IgD-negative memory B cell (primary cell): ENCODE measurements at places on chromosomes 2 and 18. TPM values are rescaled to one million over a fixed set of nuclear protein-coding genes. Genes with fewer than 3 reads are reported as not detected.

NYAP2 gene
- not detected for polyA plus RNA-seq

SLC38A11 gene
- polyA plus RNA-seq = 0.60 TPM

MROH2A gene
- not detected for polyA plus RNA-seq

IHH gene
- polyA plus RNA-seq = not detected

VWC2L gene
- polyA plus RNA-seq = not detected

UPP2 gene
- polyA plus RNA-seq = not detected

LINC00305 gene
- not detected for polyA plus RNA-seq

COPS7B gene
- polyA plus RNA-seq = 40.7 TPM

RGPD4 gene
- not detected for polyA plus RNA-seq

FOXD4L1 gene
- not detected for polyA plus RNA-seq

DSG1 gene
- polyA plus RNA-seq = not detected
